ENCODE measurements at places on chromosomes 5 and 9.

- no peak for DNase-seq
These were observed 9.9 kb upstream of the FBP1 start for GRCh38 chr9:94649100-94649819.

DNA sequence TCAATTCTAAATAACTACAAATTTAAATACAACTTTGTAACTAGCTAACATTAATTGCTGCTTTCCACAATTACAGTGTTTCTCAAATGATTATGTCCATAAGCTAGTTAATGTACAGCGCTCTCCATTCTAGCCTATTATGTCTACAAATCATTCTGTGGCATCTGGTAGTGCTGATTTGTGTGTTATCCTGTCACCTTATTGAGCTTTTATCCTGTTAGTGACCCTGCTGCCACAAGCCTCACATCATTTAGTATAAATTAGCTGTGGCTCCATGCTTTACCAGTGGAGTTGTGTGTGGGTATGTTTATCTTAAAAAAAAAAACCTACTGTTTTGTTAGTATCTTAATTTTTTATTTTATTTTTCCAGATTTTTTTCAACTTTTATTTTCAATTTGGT, 112.6 kb upstream of the PJA2 start:
- no peak for DNase-seq

DNA sequence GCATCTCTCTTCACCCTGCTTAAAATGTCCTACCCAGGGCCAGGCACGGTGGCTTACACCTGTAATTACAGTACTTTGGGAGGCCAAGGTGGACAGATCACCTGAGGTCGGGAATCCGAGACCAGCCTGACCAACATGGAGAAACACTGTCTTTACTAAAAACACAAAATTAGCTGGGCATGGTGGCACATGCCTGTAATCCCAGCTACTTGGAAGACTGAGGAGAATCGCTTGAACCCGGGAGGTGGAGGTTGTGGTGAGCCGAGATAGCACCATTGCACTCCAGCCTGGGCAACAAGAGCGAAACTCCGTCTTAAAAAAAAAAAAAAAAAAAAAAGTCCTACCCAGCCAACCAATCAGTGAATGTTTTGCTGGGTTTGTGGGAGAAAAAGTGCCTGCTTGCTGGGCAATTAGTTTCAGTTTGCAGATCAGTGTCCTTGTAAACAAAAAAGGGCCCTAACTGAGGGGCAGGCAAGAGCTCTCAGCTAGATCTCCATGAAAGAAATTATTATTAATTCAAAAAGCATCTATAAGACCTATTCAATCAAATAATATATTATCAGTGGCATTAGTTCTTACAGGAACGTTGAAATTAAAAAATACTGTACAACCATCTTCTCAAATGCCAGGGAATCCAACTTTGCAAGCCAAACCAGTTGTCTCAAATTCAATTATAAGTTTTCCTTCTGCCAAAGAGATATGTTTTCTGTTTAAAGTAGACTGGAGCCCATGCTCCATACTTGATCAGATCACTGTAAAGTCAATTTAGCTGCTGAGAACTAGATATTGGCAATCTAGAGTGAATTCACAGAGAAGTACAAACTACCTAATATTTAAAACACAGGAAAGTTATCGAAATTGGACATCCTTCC, 3.9 kb downstream of the MEGF9 start:
- DNase-seq, result no peak

DNA sequence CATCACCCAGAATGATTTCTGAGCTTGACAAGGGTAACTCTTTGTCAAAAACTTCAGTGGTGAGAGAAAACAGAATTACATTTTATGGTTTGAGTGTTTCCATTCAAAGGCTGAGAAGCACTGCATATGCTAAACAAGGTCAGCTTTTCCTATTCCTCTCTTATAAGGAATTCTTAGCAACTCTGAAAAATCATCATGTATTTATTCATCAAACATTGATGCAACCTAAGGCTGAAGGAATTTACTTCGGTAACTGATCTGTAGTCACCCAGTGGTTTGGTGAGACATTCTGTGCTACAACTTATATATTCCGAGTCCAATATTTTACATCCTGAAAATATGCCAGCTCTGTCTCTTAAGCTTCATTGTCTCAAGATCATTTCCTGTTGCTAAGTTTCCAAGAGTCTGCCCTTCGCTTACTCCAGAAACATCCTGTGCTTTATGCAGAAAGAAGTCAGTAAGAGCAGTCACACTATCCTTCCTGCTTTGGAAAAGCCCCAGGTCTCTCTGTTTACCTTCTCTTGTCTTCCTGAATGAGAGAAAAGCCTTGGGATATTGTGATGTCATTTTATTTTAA, 176.6 kb upstream of the TBCA start:
- no peak for DNase-seq

All from stimulated activated CD4-positive, alpha-beta T cell treated with anti-CD3 and anti-CD28 coated beads, Interleukin-15, amount 100 ng/mL, for 1 hour (primary cell).